ENCODE measurements at places on chromosomes 3 and 15. TPM values are rescaled to one million over a fixed set of nuclear protein-coding genes. Genes with fewer than 3 reads are reported as not detected.

The PP2D1 gene
- not detected for total RNA-seq

The RTP3 gene
- not detected for total RNA-seq

The PROS1 gene
- 12.0 TPM for total RNA-seq

The FAM219B gene
- total RNA-seq, result 53.7 TPM

The UROC1 gene
- not detected for total RNA-seq

The UBE2E1 gene
- total RNA-seq, result 94.4 TPM

The CD80 gene
- total RNA-seq, result under 0.01 TPM

The MYL3 gene
- 2.3 TPM for total RNA-seq

The TP53BP1 gene
- total RNA-seq, result 90.9 TPM

The DUOXA1 gene
- total RNA-seq, result 0.49 TPM

The HTR3E gene
- total RNA-seq, result not detected

The ZNF501 gene
- 7.0 TPM for total RNA-seq

The GHRL gene
- total RNA-seq, result 0.36 TPM

The MELTF gene
- total RNA-seq, result 7.3 TPM

The LRRFIP2 gene
- 86.6 TPM for total RNA-seq

The CILP gene
- total RNA-seq, result 2.8 TPM

The DET1 gene
- 11.8 TPM for total RNA-seq

The CCR8 gene
- total RNA-seq, result not detected

The SLC9C1 gene
- total RNA-seq, result 1.3 TPM

The CERS3 gene
- total RNA-seq, result 0.36 TPM

The GOLGA6A gene
- total RNA-seq, result not detected

The ACOX2 gene
- 24.7 TPM for total RNA-seq

The ACKR4 gene
- total RNA-seq, result 170 TPM

The HACD2 gene
- 67.8 TPM for total RNA-seq

The NANOGP8 gene
- total RNA-seq, result not detected

The MYO9A gene
- 58.8 TPM for total RNA-seq

The CKMT1A gene
- not detected for total RNA-seq

The SLCO3A1 gene
- 7.3 TPM for total RNA-seq

The TRIM71 gene
- total RNA-seq, result not detected

The FAM3D gene
- not detected for total RNA-seq

The TEX55 gene
- total RNA-seq, result not detected

The RAF1 gene
- 124 TPM for total RNA-seq

The ZDHHC3 gene
- total RNA-seq, result 84.9 TPM

All from hair follicle dermal papilla cell (primary cell).